Choroid plexus epithelial cell (primary cell): ENCODE measurements at places on chromosomes 13 and 19.

GRCh38 chr19:4557144-4557970 lies 2.1 kb downstream of the SEMA6B start:
- no peak for DNase-seq

- no peak for DNase-seq
Measured at GRCh38 chr19:51333836-51334460, 8.0 kb downstream of the VSIG10L start.

- peak; percentile 34 for DNase-seq
Measured at GRCh38 chr13:88031980-88032559, 360.9 kb downstream of the SLITRK5 start.

GRCh38 chr13:112639521-112639920 lies 50.3 kb upstream of the ATP11A start:
- DNase-seq = no peak

DNA sequence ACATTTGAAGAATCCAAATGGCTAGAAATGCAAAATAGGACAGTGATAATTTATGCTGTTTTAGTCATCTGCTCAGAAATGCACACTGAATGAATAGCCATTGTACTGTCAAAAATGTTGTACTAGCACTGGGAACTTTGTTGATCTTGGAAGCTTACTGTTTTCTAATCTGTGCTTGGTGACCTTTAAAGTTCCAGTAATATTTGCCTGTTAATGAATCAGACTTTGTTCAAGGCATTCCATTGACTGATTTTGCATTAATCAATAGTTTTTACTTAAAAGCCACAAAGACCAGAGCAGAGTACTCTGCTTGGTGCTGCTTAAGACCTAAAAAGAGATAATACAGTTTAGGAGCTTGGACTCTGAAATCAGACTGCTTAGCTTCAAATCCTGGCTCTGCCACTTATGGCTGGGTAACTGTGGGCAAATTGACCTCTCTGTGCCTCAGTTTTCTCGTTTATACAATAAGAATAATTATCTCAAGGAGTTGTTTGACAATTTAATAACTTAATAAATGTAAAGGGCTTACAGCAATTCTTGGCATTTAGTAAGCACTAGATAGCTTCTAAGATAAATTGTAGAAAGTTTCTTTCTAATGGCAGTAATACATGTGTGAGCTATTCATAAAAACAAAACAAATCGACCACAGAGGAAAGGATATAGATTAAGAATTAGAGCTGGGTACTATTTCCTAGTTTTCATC lies 4.6 kb upstream of the SLAIN1 start:
- no peak for DNase-seq

- DNase-seq = no peak
Measured at GRCh38 chr19:23406091-23406490, 10.8 kb upstream of the ZNF91 start.

DNA sequence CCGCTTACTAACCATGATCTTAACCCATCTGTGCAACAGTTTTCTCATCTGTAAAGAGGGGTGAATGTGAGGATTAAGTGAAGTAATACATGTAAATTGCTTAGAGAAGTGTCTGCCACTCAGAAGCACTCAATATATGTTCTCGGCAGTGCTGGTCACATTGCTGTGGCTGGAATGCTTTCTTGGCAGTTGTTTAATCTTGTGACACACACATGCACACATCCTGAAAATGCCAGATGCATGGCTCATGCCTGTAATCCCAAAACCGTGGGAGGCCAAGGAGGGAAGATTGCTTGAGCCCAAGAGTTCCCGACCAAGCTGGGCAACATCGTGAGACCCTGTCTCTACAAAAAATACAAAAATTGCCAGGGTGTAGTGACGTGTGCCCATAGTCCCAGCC lies 4.9 kb upstream of the DMKN start:
- DNase-seq = peak; percentile 96

DNA sequence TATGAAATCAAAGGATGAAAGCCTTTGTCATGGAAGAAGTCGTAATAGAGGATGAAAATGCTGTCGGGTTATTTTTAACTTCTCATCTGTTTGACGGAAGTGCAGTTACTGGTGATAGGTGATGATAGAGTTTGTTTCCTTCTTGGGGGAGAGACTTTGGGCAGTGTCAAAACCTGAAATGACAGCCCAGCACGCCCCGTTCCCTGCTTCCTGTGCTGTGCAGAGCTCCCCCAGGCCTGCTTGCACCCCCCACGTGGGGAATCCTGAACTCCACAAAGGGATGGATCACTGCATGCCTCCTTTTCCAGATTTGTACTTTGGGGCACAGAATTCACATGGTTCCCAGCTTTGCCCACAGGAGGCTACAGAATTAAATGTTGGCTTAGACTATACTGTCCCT lies 102.7 kb downstream of the ATP11A start:
- DNase-seq = no peak

DNA sequence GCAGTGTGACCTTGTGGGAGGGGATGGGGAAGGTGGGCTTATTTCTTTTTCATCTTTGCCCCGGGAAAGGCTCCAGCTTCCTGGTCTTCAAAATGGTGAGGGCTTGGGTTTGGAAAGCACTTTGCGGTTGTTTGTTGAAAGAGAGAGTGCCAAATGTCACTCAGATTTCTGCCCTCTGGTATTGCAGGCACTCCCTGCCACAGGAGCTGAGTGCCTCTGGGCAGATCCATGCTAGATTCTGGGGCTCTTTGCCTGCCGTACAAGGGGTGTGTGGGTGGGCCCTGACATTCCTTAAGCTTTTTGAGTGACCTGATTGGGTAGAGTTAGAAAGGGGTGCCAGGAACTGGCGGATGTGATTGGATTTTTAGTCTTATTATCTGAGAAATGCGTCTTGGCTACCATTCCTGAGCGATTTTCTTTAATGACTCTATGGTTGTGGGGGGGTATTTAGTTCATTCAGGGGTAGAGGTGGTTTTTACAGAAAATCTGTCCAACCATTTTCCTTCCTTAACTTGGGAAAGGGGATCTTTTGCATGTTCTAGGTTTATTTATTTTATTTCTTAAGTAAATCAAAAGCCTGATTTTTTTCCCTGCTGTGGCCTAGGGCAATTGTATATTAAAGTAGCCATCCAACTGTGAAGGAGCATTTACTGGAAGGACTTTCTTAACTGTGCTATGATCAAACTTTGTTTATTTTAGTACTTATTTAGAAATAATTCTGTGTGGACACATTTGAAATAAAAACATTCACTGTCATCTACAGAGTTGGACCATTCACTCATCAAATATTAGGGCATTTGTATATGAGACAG lies 3.2 kb downstream of the ARHGAP35 start:
- DNase-seq = peak; percentile 66

GRCh38 chr19:10195199-10195519 lies 406 bp upstream of the DNMT1 start:
- no peak for DNase-seq

GRCh38 chr13:21060338-21061028 lies 903 bp downstream of the LATS2 start:
- peak; percentile 64 for DNase-seq

DNA sequence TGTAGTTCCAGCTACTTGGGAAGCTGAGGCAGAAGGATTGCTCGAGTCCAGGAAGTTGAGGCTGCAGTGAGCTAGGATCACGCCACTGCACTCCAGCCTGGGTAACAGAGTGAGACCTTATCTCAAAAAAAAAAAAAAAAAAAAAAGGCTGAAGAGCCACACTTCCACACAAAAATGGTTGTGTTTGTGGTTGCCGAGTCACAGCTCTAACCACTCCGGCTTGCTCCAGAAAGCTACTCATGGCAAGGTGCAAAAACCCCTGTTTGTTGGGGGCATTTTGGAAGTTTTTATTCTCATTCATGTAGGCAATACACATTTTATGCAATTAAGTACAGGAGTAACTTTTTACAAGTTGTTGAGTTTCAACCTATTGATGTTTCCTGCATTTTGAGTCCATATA lies 93.5 kb downstream of the INSR start:
- DNase-seq = no peak

DNA sequence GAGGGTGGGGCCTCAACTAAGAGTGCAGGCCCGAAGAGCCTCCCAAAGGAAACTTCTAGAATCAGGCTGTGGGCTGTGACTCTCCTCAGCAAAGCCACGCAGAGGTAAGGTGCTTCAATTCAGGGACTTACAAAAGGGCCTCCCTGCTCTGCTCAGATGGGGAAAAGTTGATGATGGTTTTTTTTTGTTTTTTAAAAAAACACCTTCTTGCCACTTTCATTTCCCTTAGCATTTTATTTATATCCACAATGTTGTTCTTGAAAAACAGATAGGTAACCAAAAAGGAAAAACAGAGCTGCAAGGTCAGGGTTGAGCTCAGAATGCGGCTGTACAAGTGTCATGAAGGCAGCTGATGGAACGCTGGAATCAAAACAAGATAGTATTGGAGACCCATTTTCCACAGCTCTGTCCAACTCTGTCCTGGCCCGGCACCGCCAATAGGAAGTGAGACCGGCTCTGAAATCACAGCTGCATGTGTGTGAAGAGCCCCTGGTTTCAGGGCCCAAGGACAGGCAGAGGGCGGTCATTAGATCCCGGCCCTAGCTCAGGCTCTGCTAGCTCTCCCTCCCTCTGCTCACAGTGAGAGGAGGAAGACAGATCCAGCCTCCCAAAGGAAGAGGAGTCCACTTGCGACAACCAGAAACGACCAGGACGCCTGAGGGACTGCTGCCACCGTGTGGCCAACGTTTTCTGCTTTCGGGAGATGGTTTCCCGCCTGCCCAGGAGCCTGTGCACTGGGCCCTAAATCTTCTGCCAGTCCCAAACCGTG lies 58.3 kb downstream of the KLF2 start:
- peak; percentile 91 for DNase-seq

- DNase-seq = peak; percentile 48
Measured at GRCh38 chr19:34432797-34433196, 4.6 kb downstream of the UBA2 start.

DNA sequence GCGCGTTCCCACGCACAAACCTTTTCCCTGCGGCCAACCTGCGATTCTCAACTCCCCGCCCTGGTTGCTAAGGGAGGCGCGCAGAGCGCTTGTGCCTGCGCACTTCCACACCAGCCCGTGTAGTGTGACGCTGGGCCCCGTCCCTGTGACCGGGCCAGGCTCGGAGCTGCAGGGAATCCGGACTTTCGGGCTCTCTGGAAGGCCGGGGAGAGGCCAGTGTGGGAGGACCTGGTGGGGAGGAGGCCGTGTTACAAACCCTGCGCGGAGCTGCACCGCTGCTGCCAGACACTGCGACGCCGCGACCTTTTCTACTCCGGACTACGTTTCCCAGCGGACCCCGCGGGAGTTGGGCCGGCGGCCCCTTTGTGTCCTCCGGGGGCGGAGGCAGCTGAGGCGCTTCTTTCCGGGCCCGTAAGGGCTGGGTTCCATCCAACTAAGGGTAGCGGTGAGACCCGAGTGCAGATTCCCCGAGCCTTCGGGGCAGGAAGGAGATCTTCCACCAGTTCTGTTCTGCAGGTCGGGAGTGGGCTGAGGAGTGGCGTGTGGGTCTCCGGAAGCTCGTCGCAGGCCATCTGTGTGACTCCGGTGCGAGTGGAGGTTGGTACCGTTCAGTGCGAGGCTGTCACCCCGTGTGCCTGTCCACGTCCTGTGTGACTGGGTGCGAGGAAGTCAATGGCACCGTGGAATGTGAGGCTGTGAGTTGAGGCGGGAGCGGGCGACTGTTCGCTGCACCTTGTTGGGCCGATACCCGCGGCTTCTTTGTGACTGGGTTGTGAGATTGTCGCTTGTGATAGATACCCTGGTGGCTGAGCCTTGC lies at the start of gene ZNF570:
Gene ZNF570 (plus strand): TSS at position 396 of the 817 bp plus-strand sequence. CDS start 999 bp downstream, outside the sequence.
- peak; percentile 90 for DNase-seq

DNA sequence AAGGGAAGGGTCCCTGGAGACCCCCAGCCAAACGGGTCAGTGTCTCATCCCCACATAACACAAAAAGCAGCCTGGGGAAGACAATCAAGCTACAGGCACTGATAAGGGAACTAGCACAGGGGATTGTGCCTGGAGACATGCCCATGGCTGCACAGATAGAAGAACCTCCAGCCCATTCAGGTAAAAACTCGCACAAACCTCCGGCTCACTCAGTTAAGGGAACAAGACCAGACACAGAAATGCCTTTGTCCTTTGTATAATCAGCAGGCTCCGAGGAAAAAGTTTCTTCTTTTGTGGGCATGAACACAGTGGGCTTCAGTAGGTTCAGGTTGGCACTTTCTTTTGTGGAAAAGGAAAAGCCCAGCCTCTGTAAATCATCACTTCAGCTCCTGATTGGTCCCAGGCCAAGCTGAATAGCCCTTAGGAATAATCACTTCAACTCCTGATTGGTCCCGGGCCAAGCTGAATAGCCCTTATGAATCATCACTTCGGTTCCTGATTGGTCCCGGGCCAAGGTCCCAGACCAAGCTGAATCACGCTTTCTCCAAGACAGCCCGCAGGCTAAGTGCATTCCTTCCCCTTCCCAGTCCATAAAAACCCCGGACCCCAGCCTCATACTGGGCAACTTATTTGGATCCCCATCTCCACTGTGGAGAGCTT lies 5.0 kb upstream of the ZNF230 start:
- DNase-seq = no peak

GRCh38 chr13:20969182-20969581 lies 66.6 kb upstream of the XPO4 start:
- peak; percentile 43 for DNase-seq

- DNase-seq = no peak
Measured at GRCh38 chr13:28621449-28621848, 37.5 kb upstream of the POMP start.

DNA sequence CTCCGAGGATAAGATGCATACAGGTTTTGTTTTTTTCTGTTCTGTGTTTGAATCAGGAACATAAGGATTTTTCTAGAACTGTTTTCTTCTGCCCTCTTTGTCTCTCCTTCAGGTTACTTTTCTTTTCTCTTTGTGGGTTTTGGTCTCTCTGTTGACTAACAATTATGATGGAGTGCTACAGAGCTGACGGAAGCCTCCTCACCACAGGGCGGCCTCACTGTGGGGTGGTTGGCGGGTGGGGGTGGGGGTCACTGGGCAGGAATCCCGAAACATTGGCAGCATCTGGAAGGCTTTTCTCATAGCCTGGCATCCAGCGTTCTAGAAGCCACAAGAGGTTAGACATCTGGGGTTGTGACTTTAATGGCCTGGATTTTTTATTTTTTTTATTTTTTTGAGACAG lies 12.0 kb upstream of the MATK start:
- DNase-seq = no peak

- no peak for DNase-seq
Measured at GRCh38 chr13:104657196-104657595, 1591.0 kb upstream of the SLC10A2 start.

- DNase-seq = no peak
Measured at GRCh38 chr13:32736648-32737047, 150.4 kb downstream of the PDS5B start.
